ENCODE measurements at places on chromosomes 2 and 18. TPM values are rescaled to one million over a fixed set of nuclear protein-coding genes. Genes with fewer than 3 reads are reported as not detected.

Gene PLGLB1
- 4.4 TPM for total RNA-seq

Gene MAB21L4
- not detected for total RNA-seq

- DNase-seq: no peak
These were observed 426.7 kb upstream of the MYT1L start for GRCh38 chr2:2757764-2758163.

- DNase-seq: no peak
These were observed 427.9 kb upstream of the HNRNPA3 start for GRCh38 chr2:176784633-176785200.

- no peak for DNase-seq
These were observed 25.2 kb downstream of the TMEM18 start for GRCh38 chr2:651951-652373.

Gene GNLY
- 23.8 TPM for total RNA-seq

Gene ASXL3
- total RNA-seq: not detected

DNA sequence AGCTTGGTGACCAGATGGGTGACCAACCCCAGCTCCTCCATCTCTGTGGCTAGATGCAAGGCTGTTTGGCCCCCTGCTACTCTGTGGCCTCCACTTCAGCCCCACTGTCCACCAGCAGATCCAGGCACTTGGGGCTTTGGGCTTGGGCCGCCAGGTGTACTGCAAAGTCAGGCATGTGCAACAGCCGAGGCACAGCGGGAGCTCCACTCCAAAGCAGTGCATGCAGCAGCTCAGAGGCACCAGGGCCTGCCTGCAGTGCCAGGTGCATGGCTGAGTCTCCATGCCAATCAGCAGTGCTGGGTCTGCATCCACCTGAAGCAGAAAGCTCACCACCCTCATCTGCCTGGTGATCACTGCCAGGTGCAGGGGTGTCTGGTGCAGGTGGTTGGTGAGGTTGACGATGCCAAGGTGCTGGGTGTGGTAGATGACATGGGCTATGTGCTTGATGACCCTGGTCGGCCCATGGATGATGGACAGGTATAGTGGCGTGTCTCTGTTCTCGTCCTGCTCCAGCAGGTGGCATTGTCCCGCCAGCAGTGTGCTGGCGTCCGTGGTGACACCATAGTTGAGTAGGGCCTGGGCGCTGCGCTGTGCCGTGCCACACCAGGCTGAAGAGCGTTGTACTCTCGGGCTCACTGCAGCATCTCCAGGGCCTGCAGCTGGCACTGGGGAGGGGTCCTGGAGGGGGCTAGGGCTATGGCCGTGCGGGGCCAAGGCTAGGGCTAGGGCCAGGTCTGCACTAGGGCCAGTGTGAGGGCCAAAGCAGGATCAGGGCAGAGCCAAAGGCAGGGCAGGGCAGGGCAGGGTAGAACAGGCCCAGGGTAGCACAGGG is 1.0 kb upstream of the ANKRD62 start:
- DNase-seq: peak; percentile 15

Gene NBEAL1
- 16.0 TPM for total RNA-seq

GRCh38 chr2:127574656-127575055 is 39.2 kb downstream of the MYO7B start:
- DNase-seq: no peak

Gene DAW1
- total RNA-seq: not detected

DNA sequence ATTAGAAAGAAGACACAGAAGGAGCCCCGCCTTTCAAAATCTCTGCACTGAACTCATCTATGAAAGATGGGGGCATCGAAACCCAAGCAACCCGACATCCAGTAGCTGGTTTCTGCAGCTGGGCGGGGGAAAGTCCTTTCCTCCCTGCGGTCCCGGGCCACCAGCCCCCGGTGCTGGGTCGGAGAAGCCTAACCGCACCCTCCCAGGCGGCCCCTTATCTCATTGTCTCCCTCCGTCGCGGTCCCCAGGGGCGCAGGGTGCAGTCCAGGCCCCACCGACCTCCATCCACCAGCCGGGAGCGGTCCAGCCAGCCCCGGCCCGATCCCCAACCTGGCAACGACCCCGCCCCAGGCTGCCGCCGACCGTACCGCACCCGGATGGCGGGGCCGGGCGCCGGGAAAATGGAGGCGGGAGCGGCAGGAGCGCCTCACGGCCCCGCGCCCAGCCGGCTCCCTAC is 452 bp downstream of the RAPH1 start:
- DNase-seq: peak; percentile 50

DNA sequence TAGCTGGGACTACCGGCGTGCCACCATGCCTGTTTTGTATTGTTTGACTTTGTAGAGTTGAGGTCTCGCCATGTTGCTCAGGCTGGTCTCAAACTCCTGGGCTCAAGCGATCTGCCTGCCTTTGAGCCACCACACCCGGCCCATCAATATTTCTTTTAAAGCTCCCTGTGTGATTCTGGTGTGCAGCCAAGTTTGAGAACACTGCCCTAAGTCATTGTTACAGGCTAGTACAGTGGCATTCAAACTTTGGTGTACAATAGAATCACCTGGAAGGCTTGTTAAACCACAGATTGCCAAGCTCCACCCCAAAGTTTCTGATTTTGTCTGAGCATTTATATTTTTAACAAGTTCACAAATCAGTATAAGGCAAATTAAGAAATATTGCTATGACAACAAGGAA is 99.9 kb downstream of the RBBP8 start:
- no peak for DNase-seq
